ENCODE measurements at places on chromosomes 11 and 22.
A peak's percentile ranks its signal among the peaks of the same experiment; 100 is the strongest.

DNA sequence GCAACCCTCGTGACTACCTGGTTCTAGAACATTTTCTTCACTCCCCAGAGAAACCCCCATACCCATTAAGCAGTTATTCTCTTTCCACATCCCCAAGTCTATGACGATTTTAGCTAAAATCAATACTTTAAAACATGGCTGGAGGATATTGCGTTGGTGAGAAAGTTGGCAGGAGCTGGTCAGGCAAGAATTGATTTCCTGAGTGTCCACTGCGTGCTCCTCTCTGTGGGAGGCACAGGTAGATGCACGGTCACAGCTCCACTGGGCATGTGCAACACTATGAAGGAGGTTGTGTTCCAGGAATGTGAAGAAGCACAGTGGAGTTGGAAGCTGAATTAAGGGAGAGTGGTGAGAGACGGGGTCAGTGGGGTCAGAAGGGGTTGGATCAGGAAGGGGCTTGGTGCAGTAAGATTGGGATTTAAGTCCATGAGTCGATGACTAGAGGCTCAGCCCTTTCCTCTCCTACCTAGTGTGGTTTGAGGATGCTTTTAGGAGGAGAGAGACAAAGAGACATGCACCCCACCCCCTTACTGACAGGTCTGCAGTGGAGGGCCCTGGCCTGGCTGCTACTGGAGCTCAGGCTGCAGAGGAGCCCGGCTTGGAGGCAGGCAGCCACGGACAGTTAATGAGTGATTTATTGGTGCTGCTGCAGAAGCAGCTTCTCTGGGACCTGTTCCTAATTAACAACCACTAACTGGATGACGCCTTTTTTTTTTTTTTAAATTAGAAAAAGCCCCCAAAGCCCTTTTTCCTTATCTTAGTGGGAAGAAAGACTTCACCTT, 395.6 kb downstream of the TENM4 start:
- DNase-seq, result no peak

GRCh38 chr22:48800036-48800885, 1027.4 kb downstream of the BRD1 start:
- DNase-seq, result no peak

- no peak for DNase-seq
Observed at GRCh38 chr11:87451395-87451794, 413.7 kb downstream of the TMEM135 start.

GRCh38 chr11:23789200-23789853, 707.5 kb upstream of the LUZP2 start:
- DNase-seq, result no peak

GRCh38 chr11:113035708-113036107, 74.5 kb downstream of the NCAM1 start:
- DNase-seq, result no peak

- no peak for DNase-seq
Observed at GRCh38 chr11:120068114-120068573, 69.8 kb downstream of the TRIM29 start.

DNA sequence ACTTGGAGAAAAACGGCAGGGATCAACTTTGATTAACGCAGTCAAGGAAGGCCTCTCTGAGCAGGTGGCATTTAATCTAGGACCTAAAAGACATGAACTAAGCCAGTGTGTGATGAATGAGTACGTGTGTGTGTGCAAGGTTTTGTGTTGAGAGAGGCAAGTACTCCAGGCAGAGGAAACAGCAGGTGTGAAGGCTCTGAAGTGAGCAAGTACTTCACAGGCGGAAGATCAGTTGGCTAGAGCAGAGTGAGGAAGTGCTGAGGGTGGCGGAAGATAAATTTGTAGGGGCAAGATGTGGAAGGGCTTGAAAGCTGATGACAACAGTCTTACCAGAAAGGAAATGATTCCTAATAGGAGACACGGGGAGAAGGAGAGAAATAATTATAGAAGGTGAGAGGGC, 6.8 kb downstream of the APIP start:
- DNase-seq, result no peak

DNA sequence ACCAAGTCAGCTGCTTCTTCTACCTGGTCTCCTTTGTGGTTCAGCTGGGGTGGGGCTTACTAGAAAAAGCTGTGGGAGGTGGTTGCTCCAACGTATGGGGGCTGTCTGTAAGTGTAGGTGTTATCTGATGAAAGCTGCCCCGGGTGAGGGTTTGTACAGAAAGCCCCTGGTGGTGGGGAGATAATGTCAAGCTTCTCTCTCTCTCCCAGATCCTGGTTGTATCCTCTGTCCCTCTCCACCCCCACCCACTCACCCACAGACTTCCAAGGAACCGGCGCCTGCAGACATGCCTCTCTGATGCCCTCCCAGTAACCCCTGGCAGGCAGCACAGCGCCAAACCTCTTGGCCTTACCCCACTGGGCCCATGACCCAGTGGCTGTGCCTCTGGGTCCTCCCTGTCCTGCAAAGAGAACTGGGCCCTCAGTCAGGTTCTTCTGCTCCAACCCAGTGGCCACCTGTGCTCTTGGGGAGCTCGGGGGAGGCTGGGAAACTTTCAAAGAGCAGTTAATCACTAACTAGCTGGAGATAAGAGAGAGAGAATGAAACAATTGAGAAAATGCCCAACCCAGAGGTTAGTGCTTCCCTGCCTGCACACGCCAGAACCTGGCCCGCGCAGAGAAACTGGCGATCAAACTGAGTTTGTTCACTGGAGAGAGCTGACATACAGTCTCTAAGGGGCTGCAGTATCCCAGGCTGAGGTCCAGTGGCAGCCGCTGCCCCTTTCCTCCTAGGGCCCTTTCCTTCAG, 20.4 kb upstream of the EHF start:
- no peak for DNase-seq

GRCh38 chr11:32792111-32792947, 2.1 kb downstream of the CCDC73 start:
- no peak for DNase-seq

- no peak for DNase-seq
Observed at GRCh38 chr22:50672041-50672440, 582 bp upstream of the SHANK3 start.

GRCh38 chr11:15490535-15490934, 375.8 kb downstream of the INSC start:
- no peak for DNase-seq

GRCh38 chr22:30265131-30265720, 1.4 kb downstream of the OSM start:
- DNase-seq, result no peak

GRCh38 chr11:61333550-61334433, 764 bp downstream of the TKFC start:
- no peak for DNase-seq

DNA sequence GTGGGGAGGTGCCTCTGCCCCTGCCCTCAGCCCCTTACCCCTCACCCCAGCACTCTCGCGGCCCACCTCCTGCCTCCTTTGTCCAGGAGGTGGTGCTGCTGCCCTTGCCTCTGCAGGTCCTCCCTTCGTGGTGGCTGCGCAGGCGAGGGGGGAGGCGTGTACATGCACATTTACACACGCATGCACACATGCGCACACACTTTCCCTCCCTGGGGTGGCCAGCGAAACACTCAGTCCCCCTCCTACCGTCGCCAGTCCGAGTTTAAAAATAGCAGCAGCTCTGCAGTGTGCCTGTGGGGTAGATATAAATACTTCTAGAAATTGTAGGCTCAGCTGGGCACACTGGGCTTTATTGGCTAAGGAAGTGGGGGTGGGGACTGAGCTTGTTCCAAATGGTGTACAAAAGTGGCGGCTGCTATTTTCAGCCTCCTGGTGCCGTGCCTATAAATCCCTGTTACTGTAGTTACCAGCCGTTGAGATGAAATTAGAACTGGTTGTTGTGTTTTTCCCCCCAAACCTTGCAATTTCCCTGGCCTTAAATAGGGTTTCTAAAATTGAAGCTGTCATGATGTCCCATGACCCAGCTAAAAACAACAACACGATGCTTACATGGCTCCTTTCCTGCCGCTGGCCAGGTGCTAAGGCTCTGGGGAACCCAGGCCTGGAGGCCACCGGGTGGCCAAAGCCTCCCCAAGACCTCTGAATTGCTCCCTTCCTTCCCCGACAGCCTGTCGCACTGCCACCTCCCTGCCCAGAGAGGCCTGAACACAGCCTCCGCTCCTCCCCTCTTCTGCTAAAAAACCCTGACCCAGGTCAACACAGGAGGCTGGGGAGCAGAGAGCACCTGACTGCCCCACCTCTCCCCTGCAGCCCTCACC, 12.4 kb downstream of the PICK1 start:
- DNase-seq, result no peak

GRCh38 chr11:43936076-43936475, 6.4 kb upstream of the C11orf96 start:
- DNase-seq, result no peak

DNA sequence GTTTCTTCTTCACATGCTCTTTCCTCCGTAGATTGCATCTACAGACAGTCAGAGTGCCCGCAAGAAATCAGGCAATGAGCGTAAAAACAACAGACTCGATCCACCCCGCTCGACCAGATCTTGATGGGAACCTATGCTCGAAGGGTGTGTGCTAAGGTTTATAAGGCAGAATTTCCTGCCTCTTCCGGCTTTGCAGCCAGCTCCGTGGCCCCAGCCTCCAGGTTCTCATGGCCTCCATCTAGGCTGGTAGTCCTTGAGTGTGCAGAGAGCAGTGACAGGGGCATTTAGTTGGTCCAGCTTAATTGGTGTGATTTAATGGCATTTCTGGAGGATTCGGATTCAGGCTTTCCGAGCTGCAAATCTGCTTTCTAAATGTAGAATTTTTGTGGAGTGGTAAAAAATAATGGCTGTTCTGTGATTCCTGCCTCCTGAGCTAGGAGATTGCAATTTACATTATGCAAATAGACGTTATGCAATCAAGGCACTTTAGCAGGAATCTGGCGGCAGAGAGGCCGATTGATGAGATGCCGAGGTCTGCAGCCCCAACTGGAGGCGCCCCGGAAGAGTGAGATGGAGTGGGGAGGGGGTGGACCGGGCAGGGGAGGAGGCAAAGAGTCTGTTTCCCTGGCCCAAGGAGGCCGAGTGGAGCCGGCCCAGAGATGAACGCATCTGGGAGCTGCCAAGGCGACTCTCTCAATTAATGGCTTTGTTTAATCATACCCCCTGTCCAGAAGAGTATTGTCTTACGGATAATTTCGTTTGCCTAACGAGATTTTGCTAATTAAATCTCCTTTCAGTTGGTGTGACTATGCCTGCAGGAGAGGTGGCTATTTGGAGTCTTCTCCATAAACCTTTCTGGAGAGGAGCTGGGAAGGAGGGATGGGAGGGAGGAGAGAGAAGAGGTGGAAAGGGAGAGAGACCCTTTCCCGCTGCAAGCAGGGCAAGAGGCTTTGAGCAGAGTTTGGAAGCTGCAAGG, 75.3 kb downstream of the PKNOX2 start:
- DNase-seq, result no peak

GRCh38 chr22:20573833-20574615, 66.6 kb downstream of the MED15 start:
- no peak for DNase-seq

DNA sequence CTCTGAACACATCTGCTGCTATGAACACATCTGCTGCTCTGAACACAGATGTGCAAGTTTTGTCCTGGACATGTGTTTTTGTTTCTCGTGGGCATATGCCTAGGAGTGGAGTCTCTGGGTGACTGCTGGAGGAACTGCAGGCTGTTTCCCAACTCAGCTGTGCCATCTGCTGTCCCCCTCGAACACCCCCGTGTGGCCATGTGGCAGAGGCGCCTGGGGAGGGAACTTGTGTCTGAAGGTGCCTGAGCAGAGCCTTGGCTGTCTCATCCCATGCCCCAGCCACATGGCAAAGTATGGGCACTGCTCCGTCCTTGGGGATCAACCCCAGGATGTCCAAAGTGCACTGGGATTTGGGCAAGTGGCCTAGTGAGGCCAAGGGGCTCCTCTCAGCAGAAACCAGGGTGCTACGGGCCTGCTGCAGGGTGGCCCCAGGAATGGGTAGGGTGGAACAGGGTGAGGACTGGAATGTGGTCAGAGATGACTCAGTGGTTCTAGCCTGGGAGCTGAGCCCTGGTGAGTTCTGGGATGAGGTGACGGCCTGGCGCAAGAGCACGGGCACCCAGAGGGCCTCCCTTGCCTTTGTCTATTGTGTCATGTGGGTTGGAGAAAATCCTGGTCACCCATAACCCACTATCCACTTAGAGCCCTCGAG, 14.7 kb downstream of the GATD1 start:
- peak; percentile 32 for DNase-seq

- no peak for DNase-seq
Observed at GRCh38 chr22:40310081-40310767, 36.1 kb upstream of the ADSL start.

DNA sequence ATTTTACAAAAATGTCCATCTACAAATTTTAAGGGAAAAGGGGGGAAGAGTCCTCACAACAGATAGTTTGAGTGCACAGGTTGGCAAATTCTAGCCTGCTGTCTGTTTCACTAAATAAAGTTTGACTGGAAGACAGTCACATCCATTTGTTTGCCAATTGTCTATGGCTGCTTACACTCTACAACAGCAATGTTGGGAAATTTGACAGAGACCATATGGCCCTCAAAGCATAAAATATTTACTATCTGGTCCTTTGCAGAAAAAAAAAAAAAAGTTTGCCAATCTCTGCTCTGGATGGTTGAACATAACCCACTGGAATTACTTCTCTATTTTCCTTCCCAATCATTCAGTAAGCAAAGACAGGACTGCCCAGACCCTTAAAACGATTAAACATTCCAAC, 88.2 kb downstream of the FCHSD2 start:
- no peak for DNase-seq

DNA sequence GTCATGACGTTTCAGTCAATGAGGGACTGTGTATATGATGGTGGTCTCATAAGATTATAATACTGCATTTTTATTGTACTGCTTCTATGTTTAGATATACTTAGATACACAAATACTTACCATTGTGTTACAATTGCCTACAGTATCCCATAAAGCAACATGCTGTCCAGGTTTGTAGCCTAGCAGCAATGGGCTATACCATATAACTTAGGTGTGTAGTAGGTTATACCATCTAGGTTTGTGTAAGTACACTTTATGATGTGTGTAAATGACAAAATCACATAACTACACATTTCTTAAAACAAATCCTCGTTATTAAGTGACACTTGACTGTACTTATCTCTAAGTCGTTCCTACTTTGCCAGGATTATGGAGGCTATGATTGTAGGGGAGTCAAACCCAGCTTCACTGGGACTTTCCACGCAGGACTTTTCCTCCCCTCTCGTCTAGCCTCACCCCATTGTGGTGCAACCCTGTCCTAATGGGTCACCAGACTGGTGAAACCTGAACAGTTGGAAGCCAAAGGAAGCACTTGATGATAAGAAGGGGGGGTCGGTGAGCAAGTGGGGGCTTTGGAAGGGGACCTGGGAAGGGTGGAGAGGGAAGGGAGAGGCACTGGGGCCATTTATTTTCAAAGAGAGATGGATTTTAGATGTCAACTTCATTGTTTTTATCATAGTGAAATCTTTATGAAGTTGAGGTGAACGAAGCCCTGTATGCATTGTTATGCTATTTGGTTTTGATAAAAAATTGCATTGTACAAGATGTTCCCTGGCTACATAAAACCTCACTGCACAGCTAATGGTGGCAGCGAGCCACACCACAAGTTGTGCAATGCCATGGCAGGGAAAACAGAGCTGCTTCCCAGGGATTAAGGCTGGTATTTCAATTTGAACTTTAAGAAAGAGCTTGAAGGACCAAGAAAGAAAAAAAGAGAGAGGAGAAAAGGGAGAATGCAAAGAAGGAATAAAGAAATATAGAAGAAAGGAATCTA, 129.1 kb downstream of the EHF start:
- DNase-seq, result no peak
